ENCODE measurements at places on chromosomes 11 and 22.
A peak's percentile ranks its signal among the peaks of the same experiment; 100 is the strongest.

DNA sequence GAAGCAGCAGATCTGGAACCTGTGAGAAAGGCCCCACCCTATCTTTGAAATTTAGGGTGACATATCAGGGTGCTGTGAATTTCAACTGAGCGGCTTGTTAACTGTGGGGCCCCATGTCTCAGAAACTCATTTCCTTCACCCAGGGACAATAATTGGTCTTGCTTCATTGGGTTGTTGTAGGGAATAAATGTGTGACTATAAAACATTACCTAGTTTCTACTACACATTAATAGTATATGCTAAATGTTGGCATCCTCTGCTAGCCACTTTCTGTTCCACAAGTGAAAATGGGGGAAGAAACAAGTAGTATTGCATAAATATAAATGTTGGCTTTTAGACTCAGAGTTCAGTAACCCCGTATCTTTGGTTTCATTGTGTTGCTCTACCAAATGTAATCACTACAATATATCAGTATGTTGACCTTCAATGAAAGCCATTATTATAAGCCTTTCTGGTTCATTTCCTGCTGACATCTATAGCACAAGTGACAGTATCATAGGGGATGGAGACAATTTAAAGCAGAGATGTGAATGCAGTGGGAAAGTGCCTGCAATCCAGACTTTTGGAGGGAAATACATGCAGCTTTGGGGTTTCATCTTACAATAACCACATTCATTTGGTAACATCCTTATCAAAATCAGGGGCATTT lies 905.5 kb upstream of the RAG2 start:
- no peak for DNase-seq

- DNase-seq: no peak
Observed at GRCh38 chr11:131642756-131643531, 272.5 kb downstream of the NTM start.

- DNase-seq: no peak
Observed at GRCh38 chr11:2569731-2570210, 125.0 kb downstream of the KCNQ1 start.

DNA sequence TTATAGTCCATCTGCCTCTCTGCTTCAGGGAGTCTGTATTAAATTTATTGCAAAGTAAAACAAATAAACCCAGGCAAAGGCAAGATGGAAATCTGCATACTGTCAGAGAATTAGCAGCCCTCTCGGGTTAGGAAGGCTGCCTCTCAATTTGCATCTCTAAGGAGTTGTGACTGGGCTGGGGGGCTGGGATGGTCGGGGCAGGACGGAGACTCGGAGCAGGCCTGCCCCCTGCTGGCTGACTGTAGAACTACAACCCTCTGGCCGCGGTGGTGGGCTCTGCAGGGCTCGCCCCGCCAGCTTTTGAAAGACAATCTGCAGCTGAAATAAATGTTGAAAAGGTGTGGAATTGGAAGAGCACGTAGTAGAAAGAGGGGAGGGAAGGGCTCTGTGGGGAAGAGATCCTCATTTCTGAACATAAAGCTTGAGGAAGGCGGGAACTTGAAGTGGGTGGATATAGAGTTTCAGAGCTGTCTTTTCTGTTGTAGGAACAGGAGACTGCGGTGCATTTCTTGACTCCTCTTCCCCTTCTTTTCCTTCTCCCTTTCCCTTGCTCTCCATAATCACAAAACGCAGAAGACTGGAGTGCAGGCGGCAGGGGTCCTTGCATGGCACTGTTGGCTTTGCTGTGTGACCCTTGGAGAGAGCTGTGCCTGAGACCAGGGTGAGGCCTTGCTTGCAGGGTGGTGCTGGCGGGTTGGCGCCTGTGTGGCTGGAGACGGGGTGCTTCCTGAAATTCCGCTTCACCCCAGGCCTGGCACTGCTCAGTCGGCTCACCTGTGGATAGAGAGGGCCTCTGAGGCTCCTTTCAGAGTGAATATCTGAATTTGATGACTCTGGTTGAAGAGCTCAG lies 22.6 kb upstream of the PKNOX2 start:
- peak; percentile 73 for DNase-seq

All from B cell (primary cell).